ENCODE measurements at places on chromosomes 3 and 15.
A peak's percentile ranks its signal among the peaks of the same experiment; 100 is the strongest.

DNA sequence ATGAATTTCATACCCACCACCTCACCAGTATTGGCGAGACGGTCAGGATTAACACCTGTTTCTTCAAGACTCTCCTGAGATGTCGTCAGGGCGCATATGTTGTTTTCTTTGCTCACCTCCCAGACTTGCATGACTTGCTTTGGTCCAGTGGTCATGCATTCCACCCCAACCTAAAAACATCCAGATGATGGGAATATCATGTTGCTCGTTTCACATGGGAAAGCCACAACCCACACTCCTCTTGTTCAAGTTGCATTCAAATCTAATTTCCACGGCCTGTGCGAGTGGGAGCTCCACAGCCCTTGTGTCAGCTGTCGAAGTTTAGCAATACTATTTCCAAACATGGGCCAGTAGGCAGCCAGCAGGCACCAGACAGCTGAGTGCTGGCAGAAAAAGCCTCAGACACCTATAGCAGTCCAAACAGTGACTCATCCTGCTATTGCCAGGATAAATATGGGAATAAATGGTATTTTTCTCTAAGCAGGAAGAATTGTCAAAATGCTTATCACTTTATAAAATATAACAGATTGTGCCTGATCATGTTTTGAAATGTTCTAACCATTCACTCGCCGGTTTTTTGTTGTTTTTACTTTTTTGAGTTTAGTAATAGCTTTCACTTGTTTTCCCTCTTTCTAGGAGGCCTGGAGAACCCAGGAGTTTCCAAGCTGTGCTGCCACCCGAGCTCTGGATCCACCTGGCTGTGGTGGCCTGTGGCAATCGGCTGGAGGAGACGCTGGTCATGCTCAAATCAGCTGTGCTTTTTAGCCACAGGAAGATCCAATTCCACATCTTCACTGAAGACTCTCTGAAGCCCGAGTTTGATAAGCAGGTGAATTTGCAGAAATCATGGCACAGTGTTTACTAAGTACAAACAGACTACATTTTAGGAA is 20.1 kb downstream of the GXYLT2 start:
- DNase-seq: no peak

DNA sequence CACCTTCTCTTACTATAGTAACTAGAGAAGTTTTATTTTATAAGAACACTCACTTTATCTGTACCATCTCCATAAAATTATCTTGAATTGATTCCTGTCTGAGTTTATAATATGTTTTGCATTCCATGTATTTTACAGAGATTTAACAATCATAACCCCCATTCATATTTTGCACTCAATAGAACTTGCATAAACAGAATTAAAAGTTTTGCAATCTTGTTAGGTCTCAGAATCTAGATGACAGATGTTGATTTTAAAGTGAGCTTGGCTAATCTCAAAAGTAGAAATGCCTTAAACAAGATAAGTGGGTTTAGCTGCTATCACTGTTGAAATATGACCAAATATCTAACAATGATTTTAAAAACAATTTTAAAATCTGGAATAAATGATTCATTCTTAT is 107.9 kb upstream of the EPHA6 start:
- DNase-seq: no peak

- no peak for DNase-seq
Observed at GRCh38 chr3:11339541-11339940, 67.3 kb downstream of the ATG7 start.

DNA sequence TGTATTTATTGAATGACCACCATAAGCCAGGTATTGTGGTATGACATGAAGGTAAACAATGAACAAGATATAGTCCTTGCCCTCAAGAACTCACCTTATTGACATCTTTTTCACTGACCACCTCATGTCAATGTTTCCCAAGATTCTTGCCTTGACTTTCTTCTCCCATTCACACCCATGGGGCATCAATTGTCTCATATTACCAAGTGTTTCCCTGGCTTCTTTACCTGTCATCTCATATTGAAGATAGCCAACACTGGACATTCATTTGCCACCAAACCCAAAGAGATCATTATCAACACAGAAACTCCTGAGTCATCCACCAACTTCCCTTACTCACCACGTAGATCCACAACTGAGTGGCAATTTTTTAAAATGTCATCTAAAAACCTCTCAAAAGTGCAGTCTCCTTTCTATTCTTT is 2.2 kb downstream of the EFHB start:
- no peak for DNase-seq

GRCh38 chr15:76576523-76577279 is 240.1 kb downstream of the ISL2 start:
- peak; percentile 27 for DNase-seq

DNA sequence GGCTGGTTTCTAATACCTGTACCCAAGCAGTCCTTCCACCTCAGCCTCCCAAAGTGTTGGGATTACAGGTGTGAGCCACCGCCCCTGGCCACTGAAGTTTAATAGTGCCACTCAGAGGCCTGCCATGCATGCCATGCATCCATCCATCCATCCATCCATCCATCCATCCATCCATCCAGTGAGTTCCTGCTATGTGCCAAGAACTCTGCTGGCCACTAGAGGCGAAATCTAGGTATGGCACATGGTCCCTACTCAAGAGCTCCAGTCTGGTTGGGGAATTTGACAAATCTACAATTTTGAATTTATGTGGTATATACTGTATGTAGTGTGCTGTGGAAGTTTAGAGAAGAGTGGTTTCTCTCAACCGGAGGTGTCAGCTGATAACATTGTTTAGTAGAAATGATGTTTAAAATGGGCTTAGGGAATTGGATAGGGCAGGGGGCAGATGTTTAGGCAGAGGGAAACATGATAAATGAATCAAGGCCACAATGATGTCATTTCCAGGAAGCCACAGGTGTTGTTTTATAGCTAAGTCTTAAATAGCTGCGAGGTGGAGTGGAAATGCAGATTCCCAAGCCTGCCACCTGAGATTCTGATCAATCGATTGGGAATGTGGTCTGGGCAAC is 384.4 kb upstream of the C2CD4B start:
- DNase-seq: peak; percentile 5

GRCh38 chr3:95088464-95088863 is 1025.6 kb downstream of the NSUN3 start:
- no peak for DNase-seq

DNA sequence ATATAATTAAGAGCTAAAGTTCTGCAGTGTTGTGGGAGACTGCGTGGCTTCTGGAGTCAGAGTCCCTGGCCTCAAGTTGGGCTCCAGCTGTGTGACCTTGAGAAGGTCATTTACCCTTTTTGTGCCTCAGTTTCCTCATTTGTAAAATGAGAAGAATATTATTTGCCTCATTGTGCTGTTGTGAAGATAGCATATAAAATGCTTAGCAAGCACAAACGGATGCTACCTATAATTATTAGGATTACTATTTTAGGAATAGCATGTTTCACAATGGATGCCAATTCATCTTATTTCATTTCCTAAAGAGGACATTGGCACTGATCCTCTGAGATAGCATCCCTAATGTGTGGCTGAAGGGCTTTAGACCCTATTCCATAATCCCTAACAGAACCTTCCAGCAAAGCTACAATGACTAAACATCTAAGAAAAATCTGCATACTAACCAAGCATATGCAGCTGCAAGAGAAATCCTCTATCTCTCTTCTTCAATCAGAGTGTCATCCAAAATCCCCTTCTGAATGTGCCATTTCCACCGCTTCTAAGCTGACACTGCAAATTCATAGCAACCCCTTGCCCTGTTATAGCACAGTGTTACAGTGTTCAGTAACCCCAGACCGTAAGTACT is 148.3 kb downstream of the RBMS3 start:
- DNase-seq: no peak

DNA sequence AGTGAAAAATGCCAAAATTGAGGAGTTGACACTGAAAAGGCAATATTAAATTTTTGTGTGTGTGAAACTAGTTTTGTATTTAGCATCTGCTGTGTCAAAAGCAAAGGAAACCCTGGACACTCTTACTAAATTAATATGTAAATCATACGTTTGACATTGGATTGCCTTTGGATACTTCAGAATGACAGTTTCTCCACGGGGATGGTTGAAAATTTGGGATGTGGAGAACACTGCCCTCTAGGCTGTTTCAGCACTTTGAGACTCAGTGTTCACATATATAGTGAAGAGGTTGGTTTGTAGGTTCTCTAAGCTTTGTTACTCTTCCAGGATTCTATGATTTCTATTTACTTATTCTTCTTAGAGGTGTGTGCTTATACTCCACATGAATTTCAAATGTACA is 3.0 kb downstream of the ROBO2 start:
- DNase-seq: no peak

- no peak for DNase-seq
Observed at GRCh38 chr3:187016639-187017345, 86.5 kb downstream of the ST6GAL1 start.

DNA sequence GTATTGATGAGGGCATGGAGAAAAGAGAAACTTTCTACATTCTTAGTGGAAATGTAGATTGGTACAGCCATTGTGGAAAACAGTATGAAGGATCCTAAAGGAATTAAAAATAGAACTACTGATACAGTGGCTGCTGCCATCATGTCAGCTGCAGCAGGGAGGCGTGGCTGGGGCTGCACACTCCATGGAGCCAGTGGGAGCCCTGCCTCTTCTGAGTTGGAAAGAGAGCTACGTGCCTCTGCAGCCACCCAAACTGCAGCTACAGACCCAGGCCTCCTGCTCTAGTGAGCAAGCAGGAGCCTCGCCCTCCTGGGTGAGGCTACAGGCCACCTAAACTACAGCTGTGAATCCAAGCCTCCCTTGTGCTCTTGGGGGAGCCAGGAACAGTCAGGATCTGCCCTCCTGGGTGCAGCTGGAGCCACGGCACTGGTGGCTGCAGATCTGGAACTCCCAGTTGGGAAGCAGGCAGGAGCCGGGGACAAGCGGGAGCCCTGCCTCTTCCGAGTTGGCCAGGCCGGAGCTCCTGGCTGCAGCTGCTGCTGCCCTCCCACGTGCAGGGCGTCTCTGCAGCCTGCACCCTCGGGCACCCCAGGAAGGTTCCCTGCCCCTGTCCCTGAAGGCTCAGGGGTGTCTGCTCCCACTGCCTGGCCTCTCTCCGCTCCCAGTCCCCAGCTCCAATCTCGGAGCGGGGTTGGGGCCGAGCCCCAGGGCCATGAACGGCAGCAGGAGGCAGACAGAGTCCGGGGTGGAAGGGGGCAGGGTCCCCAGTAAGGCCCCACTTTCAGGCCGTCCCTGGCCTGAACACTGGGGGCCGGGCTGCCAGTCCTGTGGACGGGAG is 64.5 kb downstream of the THBS1 start:
- no peak for DNase-seq

GRCh38 chr15:34943711-34944110 is 25.8 kb downstream of the AQR start:
- DNase-seq: no peak

- DNase-seq: no peak
Observed at GRCh38 chr3:116809208-116809607, 99.6 kb downstream of the TUSC7 start.

GRCh38 chr15:31358957-31359701 is 32.5 kb downstream of the KLF13 start:
- DNase-seq: no peak

DNA sequence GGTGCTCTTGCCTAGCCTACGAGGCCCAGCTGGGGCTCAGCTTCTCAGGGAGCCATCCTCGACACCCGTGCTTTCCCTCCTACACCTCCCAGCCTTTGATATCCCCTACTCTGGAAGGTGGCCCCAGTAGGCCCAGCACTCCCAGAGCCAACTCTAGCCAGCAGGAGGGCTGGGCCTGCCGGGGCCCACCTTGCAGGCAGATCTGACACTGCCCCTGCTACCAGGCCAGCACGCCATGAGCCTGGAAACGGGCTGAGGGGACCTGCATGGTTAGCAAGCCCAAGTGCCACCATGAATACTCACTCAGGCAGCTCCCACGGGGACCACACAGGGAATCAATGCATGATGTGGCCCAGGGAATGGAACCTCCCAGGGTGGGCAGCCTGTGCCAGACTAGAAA is 123.7 kb downstream of the SMAD6 start:
- DNase-seq: no peak
